Astrocyte of the spinal cord (primary cell): ENCODE measurements at places on chromosomes 6 and 20.
A peak's percentile ranks its signal among the peaks of the same experiment; 100 is the strongest.

GRCh38 chr6:150152891-150153876 is 10.3 kb downstream of the PPP1R14C start:
- DNase-seq: no peak

- no peak for DNase-seq
These were observed 127.8 kb upstream of the SLC22A23 start for GRCh38 chr6:3584606-3585005.

DNA sequence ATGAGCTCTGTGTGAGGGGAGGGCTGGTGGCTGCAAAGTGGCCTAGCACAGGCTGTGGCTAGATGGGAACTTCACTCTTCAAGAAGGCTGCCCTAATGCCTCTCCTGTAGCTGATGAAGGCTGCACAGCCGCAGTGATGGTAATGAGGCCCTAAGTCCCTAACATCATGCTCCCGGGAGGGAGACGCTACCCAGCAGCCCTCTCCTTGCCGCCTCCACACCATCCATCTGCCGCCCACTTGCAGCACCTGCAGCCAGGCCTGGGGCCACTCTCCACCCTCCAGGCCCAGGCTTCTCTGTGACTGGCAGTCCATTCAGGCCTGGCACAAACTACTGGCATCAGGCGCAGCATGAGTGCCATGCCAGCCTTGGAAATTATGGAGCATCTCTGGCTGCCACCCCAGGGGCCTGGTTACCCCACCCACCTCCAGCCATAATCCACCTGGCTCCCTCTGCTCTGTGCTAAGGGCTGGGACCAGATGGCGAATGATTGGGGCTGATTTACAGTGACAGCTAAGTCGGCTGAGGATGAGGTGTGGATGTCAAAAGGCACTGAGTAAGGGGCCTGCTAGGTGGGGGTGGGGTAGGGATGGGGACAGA is 284.2 kb downstream of the LRFN2 start:
- DNase-seq: no peak

DNA sequence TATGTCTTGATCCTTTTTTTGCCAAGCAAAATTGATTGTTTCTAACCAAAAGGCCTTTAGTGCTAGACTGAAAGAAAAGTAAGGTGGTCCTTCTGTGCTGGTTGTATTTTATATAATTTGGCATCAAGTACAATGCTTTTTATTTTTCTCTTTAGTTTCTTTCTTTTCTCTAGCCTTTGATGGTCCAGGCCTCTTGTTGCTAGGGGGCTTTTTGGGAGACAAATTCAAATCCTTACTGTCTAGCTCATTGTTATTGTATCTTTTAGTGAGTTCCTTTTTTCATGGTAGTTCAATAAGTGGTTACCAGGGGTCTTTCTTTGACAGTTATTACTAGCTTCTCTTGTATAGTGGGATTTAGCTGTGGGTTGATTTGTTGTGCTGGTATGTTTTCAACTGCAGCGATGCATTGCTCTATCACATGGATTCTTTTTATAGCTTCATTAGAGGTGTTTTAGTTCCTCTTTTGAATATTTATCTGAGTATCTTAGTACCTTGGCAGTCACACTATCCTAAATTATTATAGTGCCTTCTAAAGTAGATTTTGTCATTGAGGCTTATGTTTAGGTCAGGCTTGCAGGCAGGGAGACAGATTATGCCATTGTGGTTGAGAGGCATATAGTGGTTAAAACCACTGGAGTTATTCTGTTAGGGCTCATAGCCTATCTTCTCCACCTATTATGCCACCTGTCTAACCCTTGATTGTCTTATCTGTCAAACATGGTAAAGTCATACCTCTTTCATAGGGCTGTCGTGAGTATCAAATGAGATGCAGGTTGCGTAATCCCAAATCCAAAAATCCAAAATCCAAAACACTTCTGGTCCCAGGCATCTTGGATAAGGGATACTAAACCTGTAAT is 49.5 kb downstream of the KCNS1 start:
- no peak for DNase-seq

DNA sequence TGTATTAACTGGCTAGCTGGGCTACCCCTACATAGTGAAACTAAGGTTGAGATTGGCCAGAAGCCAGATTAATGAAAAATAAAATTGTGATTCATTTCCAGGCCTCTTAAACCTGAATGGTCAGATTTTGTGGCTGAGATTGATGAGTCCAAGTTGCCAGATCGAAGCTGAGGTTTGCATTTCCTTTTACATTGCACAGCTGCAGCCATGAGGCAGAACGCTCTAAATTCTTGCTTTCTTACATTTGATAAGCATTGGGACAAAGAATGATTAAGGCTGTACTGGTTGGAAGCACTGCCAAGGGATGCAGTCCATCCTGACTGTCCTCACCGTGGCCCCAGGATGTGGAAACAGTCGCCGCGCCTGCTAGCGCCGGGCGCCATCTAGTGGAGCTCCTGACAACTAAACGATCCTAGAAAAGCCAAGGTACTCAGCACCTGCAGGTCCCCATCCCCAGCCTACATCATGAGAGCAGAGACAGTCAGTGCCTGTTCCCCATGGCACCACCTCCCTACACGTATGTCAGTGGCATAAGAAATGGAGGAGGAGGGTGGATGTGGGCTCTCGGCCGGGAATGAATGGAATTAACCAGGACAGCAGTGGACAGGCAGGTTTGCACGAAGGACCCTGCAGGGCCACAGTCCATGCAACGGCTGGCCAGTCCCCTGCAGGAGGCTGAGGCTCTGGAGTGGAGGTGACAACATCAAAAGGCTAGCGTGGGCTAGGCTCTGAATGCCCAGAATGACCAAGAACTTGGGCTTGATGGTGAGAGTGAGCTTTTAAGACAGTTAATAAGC is 19.0 kb downstream of the PXDC1 start:
- peak; percentile 86 for DNase-seq

DNA sequence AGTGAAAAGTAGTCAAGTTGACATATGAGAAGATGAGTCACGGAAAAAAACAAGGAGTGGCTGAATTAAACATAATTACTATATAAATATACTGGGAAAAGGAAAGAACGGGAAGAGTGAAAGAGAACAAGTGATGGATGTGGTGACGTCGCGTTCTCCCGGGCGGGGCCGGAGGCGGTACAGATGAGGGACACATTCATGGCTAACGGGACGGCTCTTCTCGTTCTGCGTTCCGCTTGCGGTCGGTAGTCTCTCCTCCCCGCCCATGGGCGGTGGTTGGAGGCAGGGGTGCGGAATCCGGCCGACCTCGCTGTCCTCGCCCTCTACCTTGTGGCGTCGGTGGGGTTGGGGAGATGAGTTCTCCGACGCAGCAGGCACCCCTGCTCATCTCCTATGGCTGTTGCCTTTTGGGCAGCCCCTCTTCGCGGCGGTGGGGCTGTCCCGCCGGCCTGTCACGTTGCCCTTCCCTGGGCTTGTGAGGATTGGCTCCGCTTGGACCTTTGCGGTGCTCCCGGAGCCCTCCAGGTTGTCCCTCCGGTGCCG is 22.5 kb downstream of the HLA-G start:
- no peak for DNase-seq

DNA sequence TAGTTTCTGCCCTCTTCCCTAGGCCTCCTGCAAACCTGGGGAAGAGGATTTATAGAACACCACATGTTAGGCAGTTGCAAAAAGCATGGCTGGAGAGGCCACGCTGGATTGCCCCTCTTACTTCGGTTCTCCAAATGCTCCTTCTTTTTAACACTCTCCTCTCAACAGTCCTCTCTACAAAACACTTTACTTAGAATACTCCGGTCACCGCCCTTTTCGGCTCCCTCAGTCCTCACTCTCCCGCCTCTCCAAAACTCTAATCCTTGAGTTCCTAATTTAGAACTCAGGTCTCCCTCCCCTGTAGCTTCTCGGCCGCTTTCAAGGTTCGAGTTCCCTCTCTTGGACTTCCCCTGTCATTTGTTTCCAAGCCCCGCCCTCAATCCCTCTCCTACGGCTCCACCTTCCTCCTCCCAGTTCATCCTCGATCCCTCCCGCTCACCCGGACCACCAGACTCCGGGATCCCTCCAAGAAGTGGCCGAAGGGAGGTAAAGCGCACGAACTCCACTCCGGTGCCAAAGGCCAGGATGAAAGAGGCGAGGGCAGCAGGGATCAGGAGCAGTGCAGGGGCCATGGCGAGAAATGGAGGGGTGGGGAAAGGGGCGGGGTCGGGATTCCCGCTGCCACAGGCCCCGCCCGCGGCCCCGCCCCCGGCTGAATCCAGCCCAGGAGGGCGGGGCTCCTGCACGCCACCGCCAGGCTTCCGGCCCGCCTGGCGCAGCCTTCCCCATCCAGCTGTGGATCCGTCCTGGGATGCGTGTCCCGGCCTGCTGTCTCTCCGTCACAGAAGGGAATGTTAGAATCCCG is at the start of gene NRM:
TSS of gene NRM (minus strand) at position 582 of the 805 bp plus-strand sequence. CDS start at position 572, 10 bp downstream.
- peak; percentile 84 for DNase-seq

DNA sequence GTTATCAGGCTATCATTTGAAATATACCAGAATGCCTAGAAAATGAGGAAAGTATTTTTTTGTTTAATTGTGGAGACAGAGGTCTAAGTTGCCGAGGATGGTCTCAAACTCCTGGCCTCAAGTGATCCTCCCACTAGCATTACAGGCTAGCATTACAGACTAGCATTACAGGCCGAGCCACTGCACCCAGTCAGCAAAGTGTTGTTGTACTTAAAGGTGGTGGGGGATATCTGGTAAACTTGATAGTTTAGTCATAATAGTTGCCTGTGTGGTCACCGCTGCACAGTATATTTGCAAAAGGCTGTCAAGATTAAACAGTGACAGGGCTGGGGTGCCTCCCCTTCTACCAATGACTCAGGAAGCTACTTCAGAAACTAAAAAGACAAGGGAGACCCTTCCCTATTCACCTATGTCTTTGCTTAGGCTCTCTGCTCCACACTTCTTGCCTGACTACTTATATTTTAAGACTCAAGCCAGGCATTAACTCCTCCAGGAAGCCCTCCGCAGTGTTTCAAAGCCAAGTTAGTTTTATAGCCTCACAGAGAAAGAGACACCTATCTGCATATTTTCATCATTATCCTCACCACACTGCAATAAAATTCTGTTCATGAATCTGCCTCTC is 3.1 kb upstream of the AKIRIN2 start:
- DNase-seq: peak; percentile 18

- DNase-seq: peak; percentile 39
These were observed 10.8 kb downstream of the GSTA4 start for GRCh38 chr6:52984247-52984646.

DNA sequence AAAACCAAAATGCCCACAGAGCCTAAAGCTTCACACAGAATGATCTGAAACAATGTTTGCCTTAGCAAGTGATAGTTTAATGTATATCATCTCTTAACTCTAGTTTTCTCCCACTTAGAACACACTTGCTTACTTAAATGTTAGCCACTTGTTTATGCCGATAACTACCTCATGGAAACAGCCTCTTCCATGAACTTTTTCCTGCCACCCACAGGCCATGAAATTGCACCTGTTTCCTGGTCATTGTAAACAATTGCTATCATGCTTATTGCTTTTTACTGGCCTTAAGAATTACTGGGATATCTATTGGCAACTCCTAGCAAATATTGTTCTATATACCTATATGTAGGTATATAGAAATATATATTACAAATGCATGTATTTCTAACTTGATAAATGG is 231.1 kb downstream of the HDGFL1 start:
- DNase-seq: no peak

- no peak for DNase-seq
These were observed 16.4 kb upstream of the BMP7 start for GRCh38 chr20:57282670-57283361.

DNA sequence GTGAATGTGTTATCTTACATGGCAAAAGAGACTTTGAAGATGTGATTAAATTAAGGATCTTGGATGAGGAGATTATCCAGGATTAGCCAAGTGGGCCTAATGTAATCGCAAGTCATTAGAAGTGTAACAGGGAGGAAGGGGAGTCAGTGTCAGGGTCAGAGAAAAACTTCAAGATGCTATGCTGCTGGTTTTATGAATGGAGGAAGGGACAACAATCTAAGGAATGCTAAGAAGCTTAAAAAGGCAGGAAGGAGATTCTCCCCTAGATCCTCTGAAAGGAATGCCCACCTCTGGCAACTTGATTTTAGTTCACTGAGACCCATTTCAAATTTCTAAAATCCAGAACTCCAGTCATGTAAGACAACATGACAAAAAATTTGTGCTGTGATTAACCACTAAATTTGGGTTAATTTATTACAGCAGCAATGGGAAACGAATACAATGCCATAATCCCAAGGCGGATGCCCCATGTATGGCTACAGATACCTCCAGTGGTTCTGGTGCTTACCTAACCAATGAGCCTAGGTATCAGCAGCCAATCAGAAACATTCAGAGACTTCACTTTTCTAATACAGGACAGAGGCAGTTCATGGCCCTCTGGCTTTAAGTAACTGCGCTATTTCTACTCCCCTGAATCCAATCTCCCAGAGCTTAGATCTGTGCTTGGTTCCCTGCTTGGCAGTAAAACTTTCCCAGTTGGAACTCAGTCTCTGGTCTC is 3.6 kb upstream of the TAAR8 start:
- DNase-seq: no peak

GRCh38 chr20:13753436-13754036 is 31.2 kb downstream of the ESF1 start:
- no peak for DNase-seq

DNA sequence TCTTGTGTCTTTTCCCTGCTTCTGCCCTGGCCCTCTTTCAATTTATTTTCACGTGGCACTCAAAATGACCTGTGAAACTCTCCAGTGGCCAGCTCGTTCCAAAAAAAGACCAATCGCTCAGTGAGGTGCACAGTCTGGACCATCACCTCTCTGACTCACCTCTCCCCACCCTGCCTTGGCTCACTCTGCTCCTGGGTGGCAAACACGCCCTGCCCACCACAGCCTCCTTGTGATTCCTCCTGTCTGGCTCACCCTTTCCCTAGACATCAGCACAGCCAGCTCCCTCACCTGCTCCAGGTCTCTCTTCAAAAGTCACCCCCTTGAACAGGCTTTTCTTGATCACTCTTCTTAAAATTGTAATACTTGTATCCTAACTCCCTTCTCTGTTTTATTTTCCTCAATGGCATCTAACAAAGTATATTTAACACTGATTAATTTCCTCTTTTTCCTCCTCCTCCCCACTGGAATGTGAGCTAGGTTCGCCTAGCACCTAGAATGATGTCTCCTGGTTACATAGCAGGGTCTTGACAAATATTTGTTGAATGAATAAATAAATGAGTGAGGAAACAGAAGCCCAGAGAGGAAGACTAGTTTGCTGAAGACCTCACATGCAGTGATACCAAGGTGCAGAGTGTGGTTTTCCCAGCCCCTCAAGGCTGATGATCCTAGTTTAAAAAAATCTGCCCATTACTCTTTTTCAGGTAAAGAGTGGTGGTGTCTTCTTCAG is 109.0 kb downstream of the GJA10 start:
- no peak for DNase-seq

GRCh38 chr6:133467231-133467981 is 226.2 kb downstream of the EYA4 start:
- DNase-seq: peak; percentile 25

GRCh38 chr6:77026341-77026740 is 436.9 kb downstream of the HTR1B start:
- no peak for DNase-seq
